Cerebellar nuclear complex (tissue), 1 donor: ENCODE measurements at places on chromosomes 1 and 21.

GRCh38 chr1:176522310-176522845 lies 59.4 kb downstream of the PAPPA2 start:
- DNase-seq: no peak

- DNase-seq: no peak
Observed at GRCh38 chr1:11539850-11540772, 61.2 kb downstream of the DISP3 start.

DNA sequence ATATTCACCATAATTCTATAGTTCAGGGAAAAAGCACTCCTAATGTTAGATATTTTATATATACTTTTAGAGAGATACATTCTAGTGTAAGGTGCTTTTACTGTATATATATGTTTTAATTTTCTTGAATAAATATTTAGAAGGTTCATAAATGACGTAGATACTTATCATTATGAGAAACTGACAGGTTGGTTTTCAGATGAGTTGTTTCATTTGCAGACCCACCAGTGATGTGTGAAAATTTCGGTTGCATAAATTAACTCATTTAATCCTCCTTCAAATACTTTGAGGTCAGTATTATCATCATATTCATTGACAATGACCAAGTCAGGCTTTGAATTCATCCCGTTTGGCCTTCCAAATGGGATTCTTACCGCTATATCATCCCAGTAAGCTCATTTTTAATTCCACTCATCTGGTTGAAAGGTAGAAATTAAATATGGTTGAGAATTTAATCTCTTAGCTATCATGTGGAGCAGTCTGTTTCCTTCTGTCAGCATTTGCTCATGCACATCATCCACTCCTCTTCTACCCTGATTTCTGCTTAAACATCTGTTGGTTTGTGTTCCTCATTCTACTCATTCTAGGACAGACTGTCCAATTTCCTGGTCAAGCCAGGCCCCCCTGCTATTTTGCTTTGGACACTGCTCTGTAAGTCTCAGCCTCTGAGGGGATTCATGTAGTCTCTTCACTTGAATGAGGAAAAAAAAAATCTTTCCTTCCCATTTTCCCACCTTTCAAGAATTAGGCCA lies 1156.6 kb downstream of the PLA2G4A start:
- no peak for DNase-seq

- no peak for DNase-seq
Observed at GRCh38 chr1:179129702-179130473, 48.0 kb downstream of the TOR3A start.

DNA sequence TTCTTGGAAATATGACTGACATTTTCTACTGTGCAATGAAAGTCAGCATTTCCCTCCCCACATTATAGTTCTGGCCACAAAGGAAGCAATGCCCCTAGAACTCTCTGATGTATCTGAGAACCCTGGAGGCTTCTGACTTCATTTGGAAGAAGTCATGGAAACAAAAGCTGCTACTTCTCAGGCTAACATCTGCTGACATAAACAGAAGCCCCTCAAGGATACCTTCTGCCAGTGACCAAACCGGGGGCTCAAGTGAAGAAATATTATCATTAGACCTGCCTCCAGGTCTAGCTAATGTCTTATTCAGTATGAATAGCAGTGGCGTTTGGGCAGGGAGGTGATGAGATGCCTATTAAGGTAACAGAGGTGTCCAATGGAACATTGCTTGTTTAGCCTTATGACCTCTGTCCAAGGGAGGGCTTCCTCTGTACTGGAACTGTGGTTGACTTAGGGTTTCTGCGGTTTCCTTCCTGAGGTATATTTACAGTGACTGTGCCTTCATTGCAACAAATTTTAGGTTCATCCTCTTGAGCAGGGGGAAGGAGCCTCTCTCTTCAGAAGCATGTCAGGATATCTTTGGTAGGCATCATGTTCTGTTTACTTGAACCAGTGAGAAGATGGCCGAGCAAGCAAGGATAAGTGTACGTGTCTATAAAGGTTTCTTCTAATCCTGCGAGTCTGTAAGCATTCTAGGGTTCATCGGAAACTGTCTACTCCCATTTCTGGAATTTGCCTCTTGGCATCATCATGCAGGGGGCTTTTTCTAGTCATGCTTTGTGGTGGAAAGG lies 161.7 kb downstream of the PBX1 start:
- DNase-seq: no peak

GRCh38 chr1:150151291-150152181 lies 1.8 kb downstream of the PLEKHO1 start:
- DNase-seq: no peak

- DNase-seq: no peak
Observed at GRCh38 chr1:77889671-77890070, 1.2 kb downstream of the NEXN start.

- no peak for DNase-seq
Observed at GRCh38 chr1:85278853-85279314, 2.5 kb upstream of the BCL10 start.

DNA sequence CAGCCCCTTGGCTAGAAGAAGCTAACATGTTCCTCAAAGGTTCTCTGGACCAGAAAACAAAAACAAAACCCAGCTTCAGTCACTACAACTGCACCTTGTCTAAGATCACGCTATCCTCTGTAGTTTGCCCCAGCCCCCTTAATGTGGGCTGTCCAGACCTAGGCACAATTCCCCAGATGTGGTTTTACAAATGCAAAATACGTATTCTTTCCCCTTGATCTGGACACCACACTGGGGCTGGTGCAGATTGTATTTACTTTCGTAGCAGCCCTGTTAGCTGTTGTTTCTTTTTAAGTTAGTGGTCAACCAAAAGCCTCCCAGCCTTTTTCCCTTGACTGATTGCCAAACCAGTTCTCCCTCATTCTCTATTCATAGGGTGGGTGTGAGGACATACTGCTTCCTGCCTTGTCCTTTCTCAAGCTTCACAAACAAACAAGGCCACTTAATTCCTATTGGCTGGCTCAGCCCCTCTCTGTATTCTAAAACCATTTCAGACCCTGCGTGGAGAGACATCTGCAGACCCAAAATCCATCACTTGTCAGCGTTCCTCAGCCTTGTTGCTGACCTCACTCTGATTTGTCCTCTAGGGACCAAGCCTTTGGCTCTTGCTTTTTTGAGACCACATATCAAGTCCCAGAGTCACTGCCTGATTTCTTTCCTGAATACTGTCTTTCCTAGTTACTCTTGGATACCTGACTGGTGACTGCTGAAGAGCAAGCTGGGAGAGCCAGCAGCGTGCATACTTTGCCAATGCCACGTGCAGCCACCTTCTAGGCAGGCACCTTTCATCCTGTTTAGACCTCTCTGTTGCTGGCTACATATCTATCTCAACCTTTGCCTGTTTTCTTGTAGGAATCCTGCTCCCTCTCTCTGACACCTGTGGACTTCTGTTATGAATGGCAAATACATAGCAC lies 96.4 kb upstream of the RAB3GAP2 start:
- no peak for DNase-seq

DNA sequence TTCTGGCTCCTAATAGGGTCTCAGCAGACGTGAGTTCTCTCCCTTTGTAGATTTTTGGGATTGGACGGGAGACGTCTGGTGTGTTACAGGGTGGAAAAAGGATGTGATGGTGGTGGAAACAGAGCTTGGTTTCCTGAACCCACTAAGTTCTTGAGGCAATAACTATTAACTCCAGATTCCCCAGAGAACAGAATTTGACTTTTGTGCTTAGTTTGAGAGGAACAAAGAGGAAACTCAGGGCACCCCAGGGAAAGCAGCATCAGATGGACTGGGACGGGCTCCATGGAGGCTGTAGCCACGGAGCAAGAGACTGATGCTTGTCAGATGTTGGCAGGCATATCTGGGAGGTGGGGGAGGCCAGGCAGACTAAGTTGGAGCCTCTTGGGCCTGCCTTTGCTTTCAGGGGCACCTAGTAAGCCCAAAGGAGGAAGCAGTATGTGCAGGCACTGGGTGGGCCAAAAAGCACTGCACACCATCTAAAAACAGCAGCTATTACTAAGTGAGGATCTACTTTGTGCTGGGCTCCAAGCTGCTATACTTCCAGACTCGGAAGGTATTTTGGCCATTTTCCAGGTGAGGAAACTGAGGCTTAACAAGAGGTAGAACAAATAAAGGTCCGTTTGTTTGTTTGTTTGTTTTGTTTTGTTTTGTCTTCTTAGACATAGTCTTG lies 66.9 kb downstream of the EPHB2 start:
- DNase-seq: no peak

GRCh38 chr1:160453443-160453842 lies 53.1 kb downstream of the VANGL2 start:
- no peak for DNase-seq

- no peak for DNase-seq
Observed at GRCh38 chr21:34523019-34523555, 11.1 kb upstream of the KCNE1 start.
